ENCODE measurements at places on chromosomes 2 and 18.
A peak's percentile ranks its signal among the peaks of the same experiment; 100 is the strongest.

- DNase-seq, result peak; percentile 9
These were observed 31.5 kb downstream of the ACVR1C start for GRCh38 chr2:157596992-157597681.

GRCh38 chr2:223909001-223909741 lies 36.0 kb downstream of the WDFY1 start:
- no peak for DNase-seq

DNA sequence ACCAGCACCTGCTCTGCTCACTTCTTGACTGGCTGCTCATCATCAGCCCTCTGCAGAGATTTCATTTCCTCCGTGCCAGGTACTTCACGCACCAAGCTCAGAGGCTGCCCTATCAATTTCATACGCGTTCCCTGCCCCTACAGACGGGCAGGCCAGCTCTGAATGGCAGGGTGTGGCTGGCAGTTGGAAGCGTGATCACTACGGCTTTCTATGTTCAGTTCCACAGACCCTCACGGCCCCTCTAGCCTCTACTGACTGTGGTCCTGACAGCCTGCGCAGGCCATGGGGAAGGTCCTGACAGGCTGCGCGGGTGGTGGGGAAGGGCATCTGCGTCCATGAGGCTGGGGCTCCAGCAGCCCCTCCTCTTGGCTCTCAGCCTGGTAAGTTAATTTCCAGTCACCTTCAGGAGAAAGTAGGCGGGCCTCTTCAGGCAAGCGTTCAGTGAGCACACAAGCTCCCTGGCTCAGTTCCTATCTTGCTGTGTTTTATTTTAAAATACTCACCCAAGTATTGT lies 154.8 kb downstream of the ZNF236 start:
- DNase-seq, result no peak

DNA sequence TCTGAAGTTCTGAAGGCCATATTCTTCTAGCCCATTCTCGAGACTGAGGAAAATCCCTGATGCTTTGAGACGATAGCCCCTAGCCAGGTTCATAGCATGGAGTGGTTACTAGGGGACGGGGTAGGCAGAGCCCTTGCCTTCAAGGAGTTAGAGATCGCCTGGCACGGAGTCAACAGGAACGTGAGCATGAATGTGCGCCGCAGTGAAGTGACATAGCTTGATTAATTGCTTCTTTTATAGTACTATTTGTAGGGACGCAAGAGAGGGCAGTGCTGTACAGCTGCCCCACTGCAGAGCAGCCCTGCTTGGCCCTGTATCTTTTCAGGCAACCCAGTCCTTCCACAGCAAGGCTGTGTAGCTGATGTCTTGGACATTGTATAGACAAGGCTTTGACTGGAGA lies 26.2 kb downstream of the HRH4 start:
- no peak for DNase-seq

GRCh38 chr2:6877402-6878304 lies at the start of gene RSAD2:
Gene RSAD2 (plus strand): TSS chr2:6877777. CDS start chr2:6877801, 24 bp downstream.
- DNase-seq, result peak; percentile 28

DNA sequence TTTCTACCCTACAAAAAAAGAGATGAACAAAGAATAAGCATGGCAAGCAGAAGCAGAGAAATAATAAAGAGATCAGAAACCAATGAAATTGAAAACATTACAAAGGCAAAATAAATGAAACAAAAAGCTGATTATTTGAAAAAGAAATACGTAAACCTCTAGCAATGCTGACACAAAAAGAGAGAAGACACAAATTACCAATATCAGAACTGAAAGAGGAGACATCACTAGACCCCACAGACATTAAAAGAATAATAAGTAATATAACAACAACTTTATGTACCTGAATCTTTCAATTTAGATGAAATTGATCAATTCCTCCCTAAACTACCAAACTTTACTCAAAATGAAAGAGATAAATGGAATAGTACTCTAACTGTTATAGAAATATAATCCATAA lies 75.9 kb downstream of the TMEM163 start:
- DNase-seq, result no peak

DNA sequence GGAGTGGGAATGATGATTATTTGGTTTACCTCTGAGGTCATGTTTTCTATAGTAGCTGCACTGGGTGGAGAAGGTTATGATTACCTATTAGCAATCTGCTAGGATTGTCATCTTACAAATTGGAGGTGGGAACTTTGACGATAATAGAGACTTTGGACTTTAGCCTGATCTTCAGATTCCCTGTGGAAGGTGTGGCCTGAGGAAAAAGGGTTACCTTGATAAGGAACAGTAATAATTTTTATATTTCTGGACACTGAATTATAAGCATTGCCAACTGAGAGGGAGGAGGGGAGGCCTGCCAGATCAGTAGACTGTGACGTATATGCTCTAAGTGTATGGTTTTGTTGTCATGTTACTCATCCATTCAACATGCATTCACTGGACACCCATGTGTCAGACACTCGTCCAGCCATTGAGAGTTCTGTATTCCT lies 183.4 kb upstream of the FOSL2 start:
- DNase-seq, result no peak

DNA sequence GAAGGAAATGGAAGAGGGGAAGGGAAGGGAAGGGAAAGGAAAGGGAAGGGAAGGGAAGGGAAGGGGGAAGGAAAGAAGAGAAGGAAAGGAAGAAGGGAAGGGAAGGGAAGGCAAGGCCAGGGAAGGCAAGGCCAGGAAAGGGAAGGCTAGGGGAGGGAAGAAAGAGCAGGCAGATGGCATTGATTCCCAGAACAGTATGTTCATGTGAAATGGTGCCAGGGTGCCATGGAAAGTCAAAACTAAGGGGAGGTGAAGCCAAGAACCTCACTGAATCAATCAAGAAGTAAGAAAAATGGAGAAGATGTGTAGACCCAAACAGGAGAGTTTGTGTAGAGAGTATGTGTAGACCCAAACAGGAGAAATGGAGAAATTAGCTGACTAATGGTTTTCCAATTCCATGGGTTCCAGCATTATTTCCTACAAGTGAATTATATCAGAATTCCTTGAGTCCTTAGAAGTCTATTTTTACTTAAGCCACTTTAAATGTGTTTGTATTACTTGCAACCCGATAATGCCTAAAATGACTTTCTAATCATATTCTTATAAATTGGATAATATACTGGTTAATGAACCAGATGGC lies 367.6 kb downstream of the TXNL1 start:
- DNase-seq, result no peak

GRCh38 chr2:20343128-20343527 lies 7.5 kb downstream of the PUM2 start:
- no peak for DNase-seq

- peak; percentile 71 for DNase-seq
These were observed at the start of gene PSMD14 for GRCh38 chr2:161308178-161308955. Gene PSMD14 (plus strand): TSS chr2:161308425. CDS start chr2:161318826, 10,401 bp downstream.

DNA sequence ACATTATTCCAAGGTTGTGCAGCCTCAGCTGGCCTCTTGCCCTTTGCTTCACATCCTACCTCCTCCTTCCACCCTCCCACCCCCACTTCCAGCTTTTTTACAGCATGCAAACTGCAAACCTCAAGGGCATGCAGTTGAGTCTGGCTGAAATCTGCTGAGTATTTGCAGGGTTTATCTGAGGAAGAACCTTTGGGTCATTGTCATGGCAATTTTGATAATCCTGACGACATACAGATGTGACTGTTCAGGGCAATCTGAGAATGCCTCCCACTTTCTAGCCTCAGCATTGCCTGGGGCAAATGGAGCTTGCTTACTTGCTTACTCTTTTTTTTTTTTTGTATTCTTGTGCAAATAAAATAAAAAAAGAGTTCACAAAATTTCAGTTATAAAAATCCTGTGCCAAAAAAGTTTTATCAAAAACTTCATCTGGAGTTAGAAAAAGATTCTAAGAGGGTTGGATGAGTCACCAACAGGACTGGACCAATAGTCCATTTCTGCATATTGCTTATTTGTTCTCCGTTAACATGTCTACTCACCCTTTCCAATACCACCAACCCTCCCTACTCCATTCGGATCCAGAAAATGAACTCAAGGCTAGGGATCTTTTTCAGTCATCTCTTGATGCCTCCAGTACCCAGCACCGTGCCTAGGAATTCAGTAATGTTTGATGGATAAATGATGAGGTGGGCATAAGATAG lies 23.6 kb upstream of the LHCGR start:
- no peak for DNase-seq

DNA sequence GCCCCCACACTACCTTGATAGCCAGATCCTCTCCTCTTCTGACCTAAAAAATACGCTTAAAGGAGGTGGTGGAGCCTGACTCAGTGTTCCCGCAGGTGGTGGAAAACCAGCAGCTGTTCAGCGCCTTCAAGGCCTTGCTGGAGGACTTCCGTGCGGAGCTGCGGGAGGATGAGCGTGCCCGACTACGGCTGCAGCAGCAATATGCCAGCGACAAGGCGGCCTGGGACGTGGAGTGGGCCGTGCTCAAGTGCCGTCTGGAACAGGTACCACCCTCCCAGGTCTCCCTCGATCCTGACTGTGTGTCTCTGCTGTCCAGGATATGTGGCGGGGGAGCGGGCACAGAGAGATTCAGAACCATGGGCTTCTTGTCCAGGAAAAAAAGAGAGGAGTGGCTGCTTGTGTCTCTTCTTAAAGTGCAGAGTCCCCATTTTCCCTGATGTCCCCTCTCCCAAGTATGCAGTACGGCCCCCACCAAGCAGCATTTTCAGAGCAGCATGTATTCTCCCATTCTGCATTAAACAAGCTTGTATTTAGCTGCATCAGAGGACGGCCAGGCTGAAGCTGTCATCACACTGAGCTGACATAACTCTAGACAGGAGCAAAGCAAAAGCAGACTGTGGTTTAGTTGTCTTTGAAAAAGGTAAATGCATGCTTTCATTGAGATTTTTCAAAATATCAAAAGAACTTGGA lies 101.6 kb downstream of the MTCL1 start:
- DNase-seq, result no peak
